ENCODE measurements at places on chromosomes 5 and 9.

GRCh38 chr5:149271716-149272563 is at the start of gene AFAP1L1:
TSS of gene AFAP1L1 (plus strand) at chr5:149271859. CDS start at chr5:149271969, 110 bp downstream.
- DNase-seq, result no peak

DNA sequence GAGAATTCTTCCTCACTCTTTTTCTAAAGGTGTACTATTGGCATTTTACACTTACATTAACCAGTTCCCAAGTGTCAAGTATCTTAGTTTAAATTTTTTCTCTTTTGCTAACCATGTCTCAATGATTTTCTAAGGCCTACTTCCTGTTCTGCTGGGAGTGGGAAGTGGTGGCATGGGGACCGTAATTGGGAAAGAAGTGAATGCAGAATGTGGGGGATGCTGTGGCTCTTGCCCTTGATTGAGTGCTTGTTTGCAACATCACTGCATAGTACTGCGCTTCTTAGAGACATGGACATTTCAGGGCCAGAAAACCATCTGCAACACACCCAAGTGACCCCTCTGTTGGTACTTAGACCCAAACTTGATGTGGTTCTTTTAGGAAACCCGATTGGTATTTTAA is 32.8 kb downstream of the MRRF start:
- no peak for DNase-seq

- DNase-seq, result no peak
Measured at GRCh38 chr5:16975950-16976624, 40.0 kb upstream of the MYO10 start.

GRCh38 chr5:156893517-156893916 is 43.4 kb downstream of the PPP1R2B start:
- DNase-seq, result no peak

DNA sequence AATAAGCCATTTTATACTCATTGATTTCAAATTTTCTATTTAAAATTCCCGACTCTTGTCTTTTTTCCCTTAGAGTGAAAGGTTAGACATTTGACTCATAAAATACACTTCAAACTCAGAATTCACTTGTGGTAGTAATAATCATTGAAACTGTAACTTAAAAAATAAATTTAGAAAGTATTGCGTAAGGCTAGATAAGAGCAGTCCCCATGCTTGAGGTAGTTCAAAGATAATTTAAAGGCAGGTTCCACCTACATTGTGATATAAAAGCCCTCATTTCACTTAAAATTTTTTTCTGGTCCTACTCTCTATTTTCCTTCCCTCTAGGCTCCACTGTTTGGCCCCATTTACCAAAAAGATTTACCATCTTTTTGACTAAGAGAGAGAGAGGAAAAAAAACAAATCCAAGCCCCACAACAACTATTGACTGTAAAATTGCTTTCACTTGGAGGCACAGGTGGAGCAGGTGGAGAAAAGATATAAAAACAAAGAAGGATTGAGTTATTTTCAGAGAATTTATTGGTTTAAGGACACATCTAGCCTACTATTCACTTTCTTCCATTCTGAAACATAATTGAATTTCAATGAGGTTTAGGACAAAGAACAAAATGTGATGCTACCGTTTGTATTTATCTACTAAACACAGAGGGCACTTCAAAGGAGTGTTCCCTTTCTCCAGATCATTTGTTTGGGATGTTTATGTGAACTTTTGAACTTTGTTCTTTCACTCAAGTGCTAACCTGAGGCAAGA is 61.0 kb downstream of the FBXO4 start:
- DNase-seq, result no peak

GRCh38 chr9:81113453-81114124 is 575.8 kb downstream of the TLE1 start:
- no peak for DNase-seq

Data from DMS 273 treated with DMSO at 0.1 percent for 48 hours (cell line).